ENCODE measurements at places on chromosomes 1 and 21. TPM values are rescaled to one million over a fixed set of nuclear protein-coding genes. Genes with fewer than 3 reads are reported as not detected.

GRCh38 chr1:228804640-228805413, 69.5 kb downstream of the RHOU start:
- peak; percentile 72 for DNase-seq
- no peaks in the 10 kb centered on the region for H3K27me3 ChIP-seq
- H3K4me1 ChIP-seq: no peaks in the 10 kb centered on the region
- no peak overlapping the region for H3K4me3 ChIP-seq

GRCh38 chr1:119948342-119949214, 52.3 kb upstream of the ADAM30 start:
- H3K27me3 ChIP-seq: no peaks in the 10 kb centered on the region
- DNase-seq: peak; percentile 94
- peaks cover 49% of the 10 kb centered on the region for H3K36me3 ChIP-seq
- H3K4me3 ChIP-seq: no peak overlapping the region

Gene PTPRU
- 45.9 TPM for total RNA-seq

Gene RBM11
- total RNA-seq: 26.6 TPM

Gene S100A12
- total RNA-seq: not detected

DNA sequence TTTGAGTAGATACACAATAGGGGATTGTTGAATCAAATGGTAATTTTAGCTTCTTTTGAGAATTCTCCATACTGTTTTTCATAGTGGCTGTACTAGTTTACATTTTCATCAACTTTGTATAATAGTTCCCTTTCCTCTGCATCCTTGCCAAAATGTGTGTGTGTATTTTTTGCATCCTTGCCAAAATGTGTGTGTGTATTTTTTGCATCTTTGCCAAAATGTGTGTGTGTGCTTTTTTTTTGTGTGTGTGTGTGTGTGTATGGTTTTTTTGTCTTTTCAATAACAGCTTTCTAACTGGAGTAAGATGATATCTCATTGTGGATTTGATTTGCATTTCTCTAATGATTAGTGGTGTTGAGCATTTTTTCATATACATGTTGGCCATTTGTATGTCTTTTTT, 105.4 kb downstream of the ATP6V1G3 start:
- H3K4me3 ChIP-seq: no peak overlapping the region
- no peaks in the 10 kb centered on the region for H3K4me1 ChIP-seq
- no peak for DNase-seq
- no peaks in the 10 kb centered on the region for H3K36me3 ChIP-seq
- H3K27ac ChIP-seq: no peak overlapping the region
- no peaks in the 10 kb centered on the region for H3K27me3 ChIP-seq

Gene EPHB2
- 50.7 TPM for total RNA-seq

- peak within 1 kb of the TSS; percentile 69 for H3K27ac ChIP-seq
- DNase-seq: peak; percentile 85
- H3K36me3 ChIP-seq: no peaks in the 10 kb centered on the region
- peaks cover 2% of the 10 kb centered on the region for H3K4me1 ChIP-seq
- H3K4me3 ChIP-seq: peak within 1 kb of the TSS; percentile 93
- no peaks in the 10 kb centered on the region for H3K27me3 ChIP-seq
Measured at GRCh38 chr1:45205910-45206721, at the start of gene ZSWIM5. Gene ZSWIM5 (minus strand): TSS chr1:45206605. CDS start chr1:45206350, 255 bp downstream.

- DNase-seq: no peak
- H3K27ac ChIP-seq: no peak overlapping the region
- no peaks in the 10 kb centered on the region for H3K4me1 ChIP-seq
- no peaks in the 10 kb centered on the region for H3K27me3 ChIP-seq
Measured at GRCh38 chr1:96945509-96946084, 224.0 kb downstream of the PTBP2 start.

DNA sequence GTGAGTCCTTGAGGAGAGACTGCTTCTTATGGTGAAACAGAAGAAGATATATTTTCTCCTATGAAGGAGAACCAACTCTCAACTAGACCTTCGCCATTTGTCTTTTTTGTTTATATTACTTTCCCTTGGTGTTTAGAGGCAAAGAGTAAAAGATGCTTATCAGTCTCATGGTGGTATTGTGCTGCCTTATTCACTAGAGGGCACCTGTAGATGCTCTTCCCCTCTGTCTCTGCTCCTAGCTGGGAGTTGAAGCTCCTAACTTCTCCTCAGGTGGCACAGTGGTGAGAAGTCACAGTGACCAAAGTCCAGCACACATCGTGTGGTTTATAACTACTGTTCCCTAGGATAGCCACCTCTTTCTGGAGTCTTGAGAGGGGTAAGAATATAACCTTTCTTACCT, 1359.6 kb downstream of the PLA2G4A start:
- H3K36me3 ChIP-seq: no peaks in the 10 kb centered on the region
- H3K4me3 ChIP-seq: no peak overlapping the region

Gene SYT6
- 6.3 TPM for total RNA-seq

Gene HES3
- 1.8 TPM for total RNA-seq

DNA sequence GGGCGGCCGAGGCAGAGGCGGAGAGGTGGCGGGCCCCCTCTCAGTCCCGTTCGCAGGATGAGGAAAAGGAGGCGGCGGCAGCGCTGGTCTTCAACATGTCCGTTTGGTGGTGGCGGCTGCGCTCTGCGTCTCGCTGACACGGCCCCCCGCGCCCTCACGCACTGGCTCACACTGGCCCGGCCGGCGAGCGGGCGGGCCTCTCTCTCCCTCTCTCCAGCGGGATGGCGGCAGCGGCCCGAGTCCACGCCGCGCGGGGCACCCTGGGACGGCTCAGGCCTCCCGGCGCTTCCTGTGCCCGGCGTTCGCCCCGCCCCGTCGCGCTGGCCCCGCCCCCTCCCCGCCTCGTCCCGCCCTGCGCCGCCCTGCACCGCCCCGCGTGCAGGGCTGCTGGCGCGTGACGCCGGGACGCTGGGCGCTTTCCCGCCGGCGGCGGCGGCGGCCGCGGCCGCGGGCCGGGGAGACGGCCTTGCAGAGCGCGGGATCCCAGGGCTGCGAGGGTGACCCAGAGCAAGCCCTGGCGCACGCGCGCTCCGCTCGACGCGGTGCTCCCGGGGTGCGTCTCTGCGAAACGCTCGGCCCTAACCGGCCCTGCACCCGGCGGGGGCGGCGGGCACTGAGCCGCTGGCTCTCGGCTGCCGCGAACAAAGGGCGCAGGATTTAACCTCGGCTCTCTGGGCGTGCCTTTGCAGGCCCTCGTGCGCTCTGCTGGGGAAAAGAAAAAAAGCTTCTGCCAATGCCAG, at the start of gene SCAF4:
TSS of gene SCAF4 (minus strand) at position 262 of the 740 bp plus-strand sequence. CDS start 426 bp downstream, outside the sequence.
- peak within 1 kb of the TSS; percentile 99 for H3K27ac ChIP-seq
- H3K4me3 ChIP-seq: peak within 1 kb of the TSS; percentile 83
- H3K27me3 ChIP-seq: no peaks in the 10 kb centered on the region
- H3K36me3 ChIP-seq: peaks cover 4% of the 10 kb centered on the region
- DNase-seq: peak; percentile 96
- peaks cover 5% of the 10 kb centered on the region for H3K4me1 ChIP-seq

GRCh38 chr1:246083416-246083815, 423.7 kb downstream of the SMYD3 start:
- H3K27ac ChIP-seq: no peak overlapping the region
- H3K4me1 ChIP-seq: no peaks in the 10 kb centered on the region
- H3K36me3 ChIP-seq: no peaks in the 10 kb centered on the region
- H3K27me3 ChIP-seq: no peaks in the 10 kb centered on the region
- no peak overlapping the region for H3K4me3 ChIP-seq
- DNase-seq: no peak

DNA sequence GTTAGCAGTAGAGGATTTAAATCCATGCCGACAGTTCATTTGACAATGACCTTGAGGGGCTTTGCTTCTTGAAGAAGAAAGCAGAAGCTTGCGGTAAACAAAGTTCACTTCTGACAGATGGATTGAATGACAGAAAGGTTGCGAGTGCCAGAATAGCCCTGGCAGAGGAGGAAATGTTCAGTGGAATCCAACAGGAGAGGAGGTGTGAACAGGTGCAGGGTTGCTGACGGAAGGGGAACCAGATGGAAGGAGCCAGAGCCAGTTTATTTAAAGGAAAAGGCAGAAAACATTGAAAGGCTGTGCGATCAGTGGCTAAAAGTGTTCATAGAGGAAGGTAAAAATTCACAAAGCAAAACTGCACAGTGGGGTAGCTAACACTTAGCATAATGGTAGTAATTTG, 141.0 kb downstream of the SDCCAG8 start:
- no peak overlapping the region for H3K4me3 ChIP-seq
- no peaks in the 10 kb centered on the region for H3K4me1 ChIP-seq
- H3K27me3 ChIP-seq: no peaks in the 10 kb centered on the region
- no peak for DNase-seq

Gene C1orf185
- not detected for total RNA-seq

DNA sequence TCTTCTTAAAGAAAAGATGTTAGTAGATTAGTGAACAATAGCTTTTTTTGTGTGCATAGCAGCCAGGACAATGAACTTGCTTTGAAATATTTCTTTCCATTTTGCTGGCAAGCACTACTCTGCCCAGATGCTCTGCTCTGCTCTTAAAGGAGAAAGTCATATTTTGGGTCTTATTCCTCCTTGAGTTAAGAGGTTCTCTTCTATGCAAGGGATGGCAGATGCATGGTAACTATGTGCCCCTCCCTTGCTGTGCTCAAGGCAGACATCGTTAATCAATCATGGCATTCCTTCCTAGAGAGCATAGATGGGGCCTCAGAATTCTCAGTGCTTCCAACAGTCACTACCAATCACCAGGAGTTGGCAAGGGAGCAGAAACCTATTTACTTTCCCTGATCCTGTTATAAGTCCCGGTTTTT, 27.6 kb downstream of the NIPAL3 start:
- DNase-seq: peak; percentile 39
- H3K36me3 ChIP-seq: no peaks in the 10 kb centered on the region
- no peak overlapping the region for H3K27ac ChIP-seq
- no peaks in the 10 kb centered on the region for H3K27me3 ChIP-seq

- no peaks in the 10 kb centered on the region for H3K27me3 ChIP-seq
- DNase-seq: no peak
- H3K27ac ChIP-seq: no peak overlapping the region
- H3K36me3 ChIP-seq: peaks cover 75% of the 10 kb centered on the region
Measured at GRCh38 chr1:47788761-47789160, 208.4 kb downstream of the TRABD2B start.

DNA sequence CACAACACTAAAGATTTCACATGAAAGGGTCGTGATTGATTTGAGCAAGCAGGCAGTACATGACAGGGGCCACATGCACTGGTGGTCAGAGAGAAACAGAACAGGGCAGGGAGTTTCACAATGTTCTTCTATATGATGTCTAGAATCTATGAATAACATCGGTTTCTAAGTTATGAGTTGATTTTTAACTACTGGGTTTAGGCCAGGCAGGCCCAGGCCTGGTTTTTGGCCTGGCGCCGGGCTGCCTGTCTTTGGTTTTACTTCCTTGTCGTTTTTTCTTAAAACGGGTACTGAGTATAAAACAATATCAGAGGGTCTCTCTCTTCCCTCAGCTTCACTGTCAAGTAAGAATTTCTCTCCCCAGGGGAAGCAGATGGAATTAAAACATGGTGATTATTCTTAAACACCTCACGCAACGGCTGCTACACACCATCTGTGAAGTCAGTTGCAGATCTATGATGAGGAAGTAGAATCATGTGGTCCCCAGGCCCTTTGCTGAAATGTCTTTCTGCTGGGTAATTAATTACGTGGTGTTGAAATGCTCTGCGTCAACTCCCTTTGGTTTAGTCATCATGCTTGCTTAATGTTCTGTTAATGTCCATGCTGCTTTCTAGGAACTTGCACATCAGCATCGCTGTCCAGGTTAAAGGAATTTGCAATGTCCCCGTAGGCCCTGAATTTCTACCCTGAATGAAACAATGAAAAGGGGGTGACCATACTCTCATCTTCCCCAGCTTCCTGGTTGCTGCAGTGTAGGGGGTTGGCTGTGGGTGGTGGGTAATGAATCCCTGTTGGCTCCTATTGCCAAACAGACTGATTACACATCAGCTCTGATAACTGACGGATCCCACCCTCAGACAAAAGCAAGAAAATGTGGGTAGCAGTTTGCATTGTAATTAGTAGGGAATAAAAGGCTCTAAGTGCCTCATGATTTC, 70.3 kb downstream of the SERINC2 start:
- peak overlapping the region; percentile 72 for H3K27ac ChIP-seq
- H3K36me3 ChIP-seq: no peaks in the 10 kb centered on the region
- DNase-seq: no peak
- no peaks in the 10 kb centered on the region for H3K27me3 ChIP-seq

- no peaks in the 10 kb centered on the region for H3K36me3 ChIP-seq
- H3K27ac ChIP-seq: no peak overlapping the region
- DNase-seq: peak; percentile 89
- H3K4me1 ChIP-seq: peaks cover 4% of the 10 kb centered on the region
- no peaks in the 10 kb centered on the region for H3K27me3 ChIP-seq
- no peak overlapping the region for H3K4me3 ChIP-seq
Measured at GRCh38 chr1:209899948-209900347, 38.1 kb upstream of the SYT14 start.

- no peak overlapping the region for H3K27ac ChIP-seq
- no peaks in the 10 kb centered on the region for H3K4me1 ChIP-seq
- no peaks in the 10 kb centered on the region for H3K27me3 ChIP-seq
- H3K4me3 ChIP-seq: no peak overlapping the region
- DNase-seq: no peak
- H3K36me3 ChIP-seq: peaks cover 5% of the 10 kb centered on the region
Measured at GRCh38 chr1:2184934-2185333, 9.6 kb downstream of the FAAP20 start.

All from endodermal cell (in vitro differentiated cells).